GM23248 (cell line): ENCODE measurements at places on chromosomes 16 and 17. TPM values are rescaled to one million over a fixed set of nuclear protein-coding genes. Genes with fewer than 3 reads are reported as not detected.

GRCh38 chr17:74682471-74683190 is 30.1 kb downstream of the CD300LF start:
- H3K4me3 ChIP-seq = no peak overlapping the region
- H3K4me1 ChIP-seq = no peaks in the 10 kb centered on the region
- H3K27ac ChIP-seq = no peak overlapping the region

DNA sequence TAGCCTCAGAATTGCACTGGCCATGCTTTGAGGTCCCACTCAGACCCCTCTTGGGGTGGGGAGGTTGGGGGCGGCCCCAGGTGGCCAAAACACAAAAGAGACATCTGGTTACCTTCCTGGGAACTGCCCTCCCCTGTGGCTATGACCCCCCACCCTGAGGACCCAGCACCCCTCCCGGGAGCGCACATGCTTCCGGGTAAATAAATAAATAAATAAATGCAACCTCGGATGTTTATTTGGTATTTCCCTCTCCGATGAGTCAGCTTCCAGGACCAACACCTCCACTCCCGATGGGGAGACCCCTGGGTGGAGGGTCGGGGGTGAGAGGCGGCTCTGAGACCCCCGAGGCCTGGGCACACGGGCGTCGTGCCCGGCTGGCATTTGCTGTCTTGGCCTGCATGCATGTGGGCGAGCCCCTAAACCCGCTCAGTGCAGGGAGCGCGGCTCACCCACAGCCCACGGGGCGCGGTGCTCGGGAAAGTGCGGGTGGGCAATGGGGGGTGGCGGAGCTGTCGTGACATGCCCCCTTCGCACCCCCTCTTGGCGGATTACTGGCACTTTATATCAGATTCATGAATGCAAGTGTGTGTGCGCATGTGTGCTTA is 84.3 kb upstream of the CREBBP start:
- no peak for DNase-seq
- peaks cover 8% of the 10 kb centered on the region; the same call in 1 of the 2 replicates for H3K4me1 ChIP-seq
- H3K27ac ChIP-seq = no peak overlapping the region
- no peaks in the 10 kb centered on the region; the same call in 1 of the 2 replicates for H3K36me3 ChIP-seq

The CLDN9 gene
- not detected in 2 replicates for total RNA-seq

The DRC3 gene
- total RNA-seq = 1.0 and 3.6 TPM in 2 replicates

The SLC52A1 gene
- total RNA-seq = 0.22 TPM in 1 of 2 replicates, not detected in the other

GRCh38 chr17:50222922-50223321 is 21.5 kb upstream of the COL1A1 start:
- peaks cover 44% of the 10 kb centered on the region for H3K4me1 ChIP-seq
- no peaks in the 10 kb centered on the region for H3K27me3 ChIP-seq
- H3K27ac ChIP-seq = peak overlapping the region; percentile 98

The CCL1 gene
- not detected in 2 replicates for total RNA-seq

The RAB40C gene
- total RNA-seq = 18.8 and 28.3 TPM in 2 replicates
